DND-41 (cell line): ENCODE measurements at places on chromosomes 12 and 14.

- DNase-seq: no peak
- peaks cover 7% of the 10 kb centered on the region for H3K36me3 ChIP-seq
- no peak overlapping the region for H3K4me3 ChIP-seq
- no peaks in the 10 kb centered on the region for H3K4me1 ChIP-seq
- no peaks in the 10 kb centered on the region for H3K27me3 ChIP-seq
These were observed 74.2 kb upstream of the ZFP36L1 start for GRCh38 chr14:68866991-68867533.

GRCh38 chr12:104712477-104712876, 245.6 kb downstream of the SLC41A2 start:
- peaks cover 46% of the 10 kb centered on the region for H3K36me3 ChIP-seq
- H3K27ac ChIP-seq: no peak overlapping the region
- no peak for DNase-seq
- no peak overlapping the region for H3K4me3 ChIP-seq

GRCh38 chr14:29462321-29462720, 465.3 kb downstream of the PRKD1 start:
- H3K4me1 ChIP-seq: no peaks in the 10 kb centered on the region
- H3K36me3 ChIP-seq: no peaks in the 10 kb centered on the region
- DNase-seq: no peak
- no peak overlapping the region for H3K4me3 ChIP-seq
- H3K27me3 ChIP-seq: no peaks in the 10 kb centered on the region
- H3K27ac ChIP-seq: no peak overlapping the region

DNA sequence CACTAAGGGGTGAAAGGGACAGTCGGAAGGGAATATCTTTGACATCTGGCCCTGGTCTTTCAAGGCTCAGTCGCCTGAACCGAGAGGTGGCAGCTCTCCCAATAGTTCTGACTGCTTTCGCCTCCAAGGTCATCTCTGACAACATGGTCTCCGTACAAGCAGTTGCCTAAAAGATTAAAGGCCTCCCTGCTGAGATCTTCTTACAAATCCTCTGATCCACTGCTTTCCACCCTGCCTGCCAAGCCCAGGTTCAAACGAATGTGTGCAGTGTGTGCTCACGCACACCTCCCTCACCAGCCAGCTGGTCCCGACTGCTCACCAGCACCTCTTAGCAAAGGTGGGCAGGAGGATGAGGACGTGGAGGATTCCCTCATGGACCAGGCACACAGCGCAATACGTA, 10.4 kb downstream of the B4GALNT3 start:
- DNase-seq: no peak
- H3K27ac ChIP-seq: no peak overlapping the region
- H3K27me3 ChIP-seq: peaks cover 3% of the 10 kb centered on the region

DNA sequence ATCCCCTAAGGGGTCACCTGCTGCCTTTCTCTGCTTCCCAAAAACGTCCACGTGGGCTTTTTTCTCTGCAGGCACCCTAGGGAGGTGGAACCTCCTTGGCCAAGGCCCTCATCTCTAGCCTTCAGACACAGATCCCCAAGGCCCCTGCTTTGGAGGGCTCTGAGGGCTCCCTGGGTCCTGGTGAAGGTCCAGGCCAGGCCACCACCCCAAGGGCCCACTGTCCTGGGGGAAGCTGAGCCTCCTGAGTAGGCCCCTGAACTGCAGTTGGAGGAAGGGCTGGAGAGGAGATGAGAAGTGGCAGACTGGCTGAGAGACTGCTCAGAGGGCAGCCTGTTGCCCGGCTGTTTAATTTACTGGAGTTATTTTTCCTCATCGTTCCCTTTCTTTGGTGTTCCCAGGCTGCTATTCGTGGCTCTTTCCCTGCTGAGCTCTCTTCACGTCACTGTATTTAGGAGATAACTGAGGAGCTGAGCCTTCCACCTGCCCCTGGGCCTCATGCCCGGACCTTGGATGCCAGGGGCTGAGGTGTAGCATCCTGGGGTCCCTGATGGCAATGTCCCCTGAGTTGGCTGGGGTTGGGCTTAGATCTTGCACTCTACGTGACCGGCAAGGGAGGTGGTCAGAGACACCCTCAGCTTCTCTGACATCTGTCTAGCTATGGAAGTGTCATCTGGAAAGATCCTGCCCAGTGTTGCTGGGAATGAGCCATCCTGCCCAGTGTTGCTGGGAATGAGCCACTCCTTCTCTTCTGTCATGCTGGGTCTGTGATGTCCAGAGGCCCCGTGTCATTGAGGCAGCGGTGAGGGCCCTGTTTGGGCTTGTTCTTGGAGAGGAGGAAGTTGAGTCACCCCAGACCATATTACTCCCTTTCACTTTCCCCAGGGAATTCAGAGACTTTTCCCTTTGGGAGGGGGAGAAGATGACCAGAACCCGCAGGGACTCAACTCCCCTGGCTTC, 139.8 kb downstream of the TSPAN9 start:
- no peaks in the 10 kb centered on the region for H3K36me3 ChIP-seq
- no peak overlapping the region for H3K4me3 ChIP-seq
- no peak for DNase-seq

- peaks cover 82% of the 10 kb centered on the region for H3K36me3 ChIP-seq
- no peak for DNase-seq
These were observed 41.9 kb downstream of the STX2 start for GRCh38 chr12:130796985-130797686.

DNA sequence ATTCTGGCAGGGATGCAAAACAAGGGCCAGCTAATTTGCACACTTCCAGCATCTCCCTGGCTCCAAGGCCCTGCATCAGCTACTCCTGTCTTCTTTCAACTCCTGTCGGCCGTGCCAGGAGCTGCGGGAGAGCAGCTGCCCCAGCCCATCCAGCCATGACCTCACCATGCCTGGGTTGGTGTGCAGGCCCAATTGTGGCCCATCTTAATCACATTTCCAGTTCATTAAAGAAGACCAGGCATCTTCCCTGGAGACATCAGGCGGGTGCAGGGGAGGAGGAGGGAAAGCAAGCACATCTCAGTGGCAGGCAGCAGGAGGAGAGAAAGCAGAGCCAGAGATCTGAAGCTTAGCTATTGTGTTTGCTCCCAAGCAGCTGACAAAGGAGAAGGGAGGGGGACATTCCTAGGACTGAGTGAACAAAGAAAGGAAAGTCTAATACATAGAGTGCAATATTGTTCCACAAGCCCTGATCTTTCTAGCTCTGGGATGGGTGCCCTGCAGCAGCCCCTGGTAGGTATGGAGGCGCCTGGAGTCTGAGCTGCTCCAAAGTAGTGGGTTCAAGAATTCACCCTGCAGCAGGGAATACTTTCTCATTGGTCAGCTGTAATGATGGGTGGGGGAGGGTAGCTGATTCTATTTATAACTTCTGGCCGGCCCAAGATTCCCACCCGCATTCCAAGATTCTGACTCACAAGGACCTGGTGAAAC, 40.1 kb downstream of the VWF start:
- H3K36me3 ChIP-seq: no peaks in the 10 kb centered on the region
- no peaks in the 10 kb centered on the region for H3K4me1 ChIP-seq
- peaks cover 4% of the 10 kb centered on the region for H3K27me3 ChIP-seq

DNA sequence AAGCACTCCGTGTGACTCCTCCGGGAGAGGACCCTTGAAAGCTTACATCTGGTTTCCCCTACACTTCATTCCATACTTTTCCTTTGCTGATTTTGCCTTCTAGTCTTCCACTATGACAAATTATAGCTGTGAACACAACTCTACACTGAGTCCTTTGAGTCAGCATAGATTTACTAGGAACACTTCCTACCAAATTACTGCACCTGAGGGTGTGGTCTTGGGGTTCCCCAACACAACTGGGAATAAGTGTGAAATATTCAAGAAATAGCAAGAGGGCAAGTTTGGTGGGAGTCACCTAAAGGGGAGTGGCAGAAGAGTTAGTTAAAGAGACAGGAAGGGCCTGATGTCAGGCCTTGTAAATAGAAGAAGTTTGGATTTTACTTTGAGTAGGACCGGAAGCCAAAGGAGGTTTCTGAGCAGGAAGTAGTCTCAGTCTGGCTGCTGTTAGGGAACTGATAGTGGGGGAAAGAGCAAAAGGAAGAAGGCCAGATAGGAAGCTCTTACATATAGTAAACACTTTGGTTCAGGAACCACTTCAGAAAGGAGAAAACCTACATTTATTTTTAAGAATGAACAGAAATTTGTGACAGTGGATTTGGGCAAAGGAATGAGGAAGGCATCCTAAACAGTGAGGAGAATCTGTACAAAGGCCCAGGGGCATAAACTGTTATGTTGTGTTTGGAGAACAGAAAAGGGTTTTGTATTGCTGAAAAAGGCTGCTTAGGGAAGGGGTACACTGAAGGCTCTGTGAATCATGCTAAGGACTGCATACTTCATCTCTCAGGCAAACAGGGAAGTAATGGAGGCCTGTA, 14.2 kb downstream of the SEL1L start:
- peak overlapping the region; percentile 26 for H3K27ac ChIP-seq
- H3K36me3 ChIP-seq: peaks cover 75% of the 10 kb centered on the region
- no peaks in the 10 kb centered on the region for H3K27me3 ChIP-seq
- H3K4me1 ChIP-seq: peaks cover 15% of the 10 kb centered on the region
- no peak overlapping the region for H3K4me3 ChIP-seq

DNA sequence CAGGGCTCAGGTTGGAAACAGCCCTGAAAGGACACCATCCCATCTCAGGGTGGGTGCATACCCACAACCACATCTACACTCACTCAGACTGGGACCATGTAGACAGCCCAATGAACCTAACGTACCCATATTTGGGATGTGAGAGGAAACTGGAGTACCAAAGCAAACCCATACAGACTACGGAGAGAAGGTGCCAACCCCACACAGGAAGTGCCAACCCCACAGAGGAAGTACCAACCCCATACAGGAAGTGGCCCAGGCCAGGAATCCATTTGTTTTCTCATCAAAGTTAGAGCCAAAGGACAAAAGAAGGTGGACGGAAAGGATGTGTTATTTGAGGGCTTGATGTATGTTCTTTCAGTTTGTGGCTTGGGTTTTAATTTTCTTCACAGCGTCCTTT, 19.5 kb upstream of the SPIC start:
- H3K36me3 ChIP-seq: no peaks in the 10 kb centered on the region
- H3K27ac ChIP-seq: no peak overlapping the region
- H3K4me1 ChIP-seq: peaks cover 7% of the 10 kb centered on the region

GRCh38 chr14:79057333-79057732, 887.2 kb downstream of the NRXN3 start:
- no peak for DNase-seq
- no peaks in the 10 kb centered on the region for H3K36me3 ChIP-seq

GRCh38 chr14:100714258-100714892, 12.3 kb upstream of the DLK1 start:
- H3K4me1 ChIP-seq: peaks cover 11% of the 10 kb centered on the region
- no peak overlapping the region for H3K4me3 ChIP-seq
- H3K36me3 ChIP-seq: no peaks in the 10 kb centered on the region
- no peak overlapping the region for H3K27ac ChIP-seq

GRCh38 chr12:95337146-95337545, 119.5 kb downstream of the VEZT start:
- no peaks in the 10 kb centered on the region for H3K36me3 ChIP-seq
- H3K4me1 ChIP-seq: peaks cover 13% of the 10 kb centered on the region
- DNase-seq: no peak
- H3K27me3 ChIP-seq: no peaks in the 10 kb centered on the region

DNA sequence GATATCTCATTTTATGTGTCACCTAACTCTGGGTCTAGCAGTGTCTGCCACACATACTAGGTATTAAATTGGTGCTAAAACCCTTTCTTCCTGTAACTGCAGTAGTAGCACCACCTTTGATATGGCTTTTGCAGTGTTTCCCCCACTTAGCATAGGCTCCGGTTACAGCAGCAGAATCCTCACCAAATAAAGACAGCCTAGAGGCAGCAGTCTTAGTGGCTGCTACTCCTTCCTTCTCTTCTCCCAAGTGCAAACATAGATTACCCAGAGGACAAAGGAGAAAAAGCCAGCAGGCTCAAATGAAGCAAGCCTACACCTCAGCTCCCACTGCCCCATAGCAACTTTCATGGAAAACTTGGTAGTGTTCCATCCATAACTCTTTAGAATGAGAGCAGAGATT, 30.1 kb upstream of the ABCC9 start:
- H3K4me1 ChIP-seq: no peaks in the 10 kb centered on the region
- no peaks in the 10 kb centered on the region for H3K36me3 ChIP-seq
- H3K27me3 ChIP-seq: no peaks in the 10 kb centered on the region
- H3K4me3 ChIP-seq: no peak overlapping the region
- DNase-seq: no peak

GRCh38 chr14:68661226-68662225, 131.3 kb downstream of the ZFP36L1 start:
- no peaks in the 10 kb centered on the region for H3K27me3 ChIP-seq
- H3K27ac ChIP-seq: no peak overlapping the region
- H3K36me3 ChIP-seq: no peaks in the 10 kb centered on the region
- H3K4me1 ChIP-seq: peaks cover 5% of the 10 kb centered on the region; the same call in 1 of the 2 replicates
- no peak overlapping the region for H3K4me3 ChIP-seq

- H3K27me3 ChIP-seq: no peaks in the 10 kb centered on the region
- no peak overlapping the region for H3K4me3 ChIP-seq
- no peaks in the 10 kb centered on the region for H3K36me3 ChIP-seq
- no peaks in the 10 kb centered on the region for H3K4me1 ChIP-seq
- DNase-seq: no peak
These were observed 245.9 kb upstream of the ARID2 start for GRCh38 chr12:45483571-45483970.

GRCh38 chr14:80264702-80265101, 53.4 kb upstream of the DIO2 start:
- DNase-seq: no peak
- H3K27me3 ChIP-seq: no peaks in the 10 kb centered on the region
- H3K4me1 ChIP-seq: no peaks in the 10 kb centered on the region
- no peak overlapping the region for H3K27ac ChIP-seq

GRCh38 chr12:18242380-18243089, 18.8 kb upstream of the PIK3C2G start:
- DNase-seq: no peak
- H3K4me1 ChIP-seq: no peaks in the 10 kb centered on the region
- no peak overlapping the region for H3K27ac ChIP-seq
- H3K27me3 ChIP-seq: peaks cover 2% of the 10 kb centered on the region

- no peaks in the 10 kb centered on the region for H3K27me3 ChIP-seq
- no peak overlapping the region for H3K27ac ChIP-seq
- no peak overlapping the region for H3K4me3 ChIP-seq
These were observed 310.2 kb downstream of the CCDC91 start for GRCh38 chr12:28500373-28501024.

- no peak for DNase-seq
- no peak overlapping the region for H3K4me3 ChIP-seq
- H3K27me3 ChIP-seq: no peaks in the 10 kb centered on the region
These were observed 228.0 kb downstream of the MON2 start for GRCh38 chr12:62694632-62695031.

DNA sequence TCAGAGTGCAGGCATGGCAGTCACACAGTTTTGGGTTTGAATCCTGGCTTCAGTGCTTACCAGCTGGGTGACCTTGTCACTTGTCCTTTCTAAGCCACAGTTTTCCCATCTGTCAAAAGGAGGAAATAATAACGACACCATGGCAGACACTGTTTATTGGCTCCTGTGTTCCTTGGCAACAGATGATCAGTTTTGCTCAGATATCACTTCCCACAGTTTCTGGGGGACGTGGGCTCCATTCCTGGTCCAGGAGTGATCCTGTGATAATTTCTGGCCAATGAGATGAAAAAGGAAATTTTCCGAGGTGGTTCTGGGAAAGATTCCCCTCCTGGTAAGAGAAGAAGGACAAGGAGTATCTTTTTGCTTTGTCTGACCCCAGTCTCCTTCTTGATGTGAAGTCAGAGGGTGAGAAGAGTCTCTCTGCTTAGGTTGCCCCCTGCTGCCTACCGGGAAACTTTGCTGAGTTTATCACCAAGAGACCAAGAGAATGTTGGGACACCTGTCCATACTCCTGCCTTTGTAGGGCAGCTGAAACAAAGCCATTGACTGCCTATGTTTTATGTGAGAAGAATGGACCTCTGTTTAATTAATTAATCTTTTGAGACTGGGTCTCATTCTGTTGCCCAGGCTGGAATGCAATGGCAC, 178.9 kb upstream of the NRXN3 start:
- no peaks in the 10 kb centered on the region for H3K4me1 ChIP-seq
- DNase-seq: peak; percentile 23

GRCh38 chr14:97642631-97643030, 845.4 kb downstream of the VRK1 start:
- DNase-seq: no peak
- no peak overlapping the region for H3K27ac ChIP-seq
- no peaks in the 10 kb centered on the region for H3K36me3 ChIP-seq
- H3K4me3 ChIP-seq: no peak overlapping the region
